ENCODE measurements at places on chromosomes 3 and 15.

DNA sequence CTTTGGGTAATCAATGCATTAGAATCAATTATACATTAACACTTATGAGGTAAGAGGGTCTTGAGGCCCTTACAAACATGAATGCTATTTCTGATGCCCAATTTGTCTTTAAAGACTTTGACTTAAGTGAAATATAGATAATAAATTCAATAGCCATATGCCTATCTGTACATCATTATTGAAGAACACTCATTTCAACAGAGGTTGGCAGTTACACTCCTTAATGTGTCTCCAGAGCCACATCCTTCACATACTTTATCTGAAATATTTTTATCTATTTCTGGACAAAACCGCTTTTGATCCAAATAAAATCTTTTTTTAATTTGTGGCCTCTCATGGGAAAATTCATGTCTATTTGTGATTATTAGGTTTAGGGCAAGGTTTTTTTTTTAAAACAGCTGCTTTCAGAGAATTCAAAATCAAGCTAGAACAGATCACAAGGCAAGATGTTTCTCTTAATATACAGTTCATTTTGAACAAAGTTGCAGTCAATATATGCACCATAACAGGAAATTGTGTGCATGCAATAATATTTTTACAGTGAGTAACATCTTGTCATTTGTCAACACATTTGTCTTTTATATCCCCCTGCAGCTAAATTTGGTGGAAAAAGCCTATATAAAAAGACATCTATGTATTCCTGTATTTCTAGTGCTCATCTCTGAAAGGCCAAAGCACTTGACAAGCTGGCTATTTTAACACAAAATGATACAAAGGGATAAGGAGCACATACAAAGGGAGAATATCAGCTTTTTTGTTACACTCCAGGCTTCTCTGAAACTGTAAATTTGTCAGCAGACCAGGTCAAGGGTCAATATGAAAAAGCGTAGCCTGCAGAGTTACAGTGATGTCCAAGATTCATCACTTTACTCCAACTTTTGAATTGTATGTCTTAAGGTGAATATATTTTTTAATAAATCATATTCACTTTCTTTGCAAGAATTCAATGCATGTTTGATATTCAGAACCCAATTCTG, 146.2 kb upstream of the DPH6 start:
- DNase-seq: no peak

GRCh38 chr15:70048198-70048565, 49.5 kb downstream of the TLE3 start:
- DNase-seq: no peak

- DNase-seq: no peak
Observed at GRCh38 chr3:111617406-111617805, 22.3 kb upstream of the ZBED2 start.

- DNase-seq: no peak
Observed at GRCh38 chr3:58666683-58667082, at the start of gene FAM3D. FAM3D (minus strand) TSS chr3:58666774; CDS start chr3:58655563, 11,211 bp downstream.

- no peak for DNase-seq
Observed at GRCh38 chr15:58490086-58490887, 58.5 kb downstream of the LIPC start.

DNA sequence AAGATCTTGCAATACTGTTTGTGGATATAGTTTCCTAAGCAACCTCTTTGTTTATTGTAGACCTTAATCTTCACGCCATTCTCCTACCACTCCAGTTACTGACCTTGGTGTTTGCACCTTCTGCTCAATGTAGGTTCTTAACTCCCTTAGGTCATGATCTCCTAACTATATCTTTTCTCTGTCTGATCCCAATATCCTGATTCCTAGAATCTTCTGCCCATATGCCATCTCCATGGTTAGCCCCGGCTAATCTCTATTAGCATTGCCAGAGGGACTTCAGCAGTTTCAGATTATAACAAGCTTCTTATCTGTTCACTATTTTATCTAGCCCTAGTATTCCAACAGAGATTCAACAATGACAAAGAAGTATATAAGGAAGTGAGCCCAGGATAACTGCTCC, 64.9 kb downstream of the IMPG2 start:
- no peak for DNase-seq

DNA sequence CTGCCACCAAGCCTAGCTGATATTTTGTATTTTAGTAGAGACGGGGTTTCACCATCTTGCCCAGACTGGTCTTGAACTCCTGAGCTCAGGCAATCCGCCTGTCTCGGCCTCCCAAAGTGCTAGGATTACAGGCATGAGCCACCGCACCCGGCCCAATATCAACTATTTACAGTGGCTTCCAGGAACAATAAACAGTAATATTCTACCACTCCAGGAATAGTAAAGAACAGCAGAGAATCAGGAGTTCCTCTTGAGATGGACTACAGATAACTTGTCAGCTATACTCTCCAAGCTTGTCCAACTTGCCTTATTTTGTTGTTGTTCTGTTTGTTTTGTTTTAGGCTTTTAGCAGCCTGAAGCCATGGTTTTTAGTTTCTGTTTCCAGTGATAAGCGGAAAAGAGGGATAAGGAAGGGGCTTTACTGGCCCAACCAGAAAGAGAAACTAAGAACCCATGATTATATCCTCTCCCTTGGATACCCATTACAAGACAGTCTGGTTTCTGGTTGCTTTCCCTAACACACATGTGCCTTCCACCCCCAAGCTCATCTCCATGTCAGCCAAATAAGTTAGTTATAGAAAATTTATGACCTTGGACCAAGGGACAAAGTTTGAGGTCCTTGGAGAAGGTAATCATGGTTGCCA, 36.7 kb downstream of the ARHGEF3 start:
- no peak for DNase-seq

- DNase-seq: no peak
Observed at GRCh38 chr15:63332367-63333124, 49.1 kb downstream of the CA12 start.

DNA sequence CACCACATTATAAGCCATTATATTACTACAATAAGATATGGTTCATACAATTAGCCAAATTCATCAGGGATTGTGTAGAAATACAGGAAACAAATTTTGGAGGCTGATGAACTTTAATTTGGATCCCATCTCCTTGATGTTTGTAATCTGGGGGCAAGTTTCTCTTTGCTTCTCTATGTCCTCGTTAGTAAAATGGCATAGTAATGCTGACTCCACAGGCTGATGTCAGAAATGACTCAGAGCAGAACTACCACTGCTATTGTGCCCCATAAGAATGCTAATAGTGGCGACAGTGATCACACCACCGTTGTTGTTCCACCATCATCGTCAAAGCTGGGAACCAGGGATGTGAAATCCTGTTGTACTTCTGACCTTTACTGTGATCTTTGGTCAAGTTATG, 722.3 kb upstream of the LMCD1 start:
- DNase-seq: no peak

- DNase-seq: no peak
Observed at GRCh38 chr3:184156522-184156955, 1.4 kb downstream of the DVL3 start.

GRCh38 chr3:42162462-42162861, 71.3 kb downstream of the TRAK1 start:
- no peak for DNase-seq

DNA sequence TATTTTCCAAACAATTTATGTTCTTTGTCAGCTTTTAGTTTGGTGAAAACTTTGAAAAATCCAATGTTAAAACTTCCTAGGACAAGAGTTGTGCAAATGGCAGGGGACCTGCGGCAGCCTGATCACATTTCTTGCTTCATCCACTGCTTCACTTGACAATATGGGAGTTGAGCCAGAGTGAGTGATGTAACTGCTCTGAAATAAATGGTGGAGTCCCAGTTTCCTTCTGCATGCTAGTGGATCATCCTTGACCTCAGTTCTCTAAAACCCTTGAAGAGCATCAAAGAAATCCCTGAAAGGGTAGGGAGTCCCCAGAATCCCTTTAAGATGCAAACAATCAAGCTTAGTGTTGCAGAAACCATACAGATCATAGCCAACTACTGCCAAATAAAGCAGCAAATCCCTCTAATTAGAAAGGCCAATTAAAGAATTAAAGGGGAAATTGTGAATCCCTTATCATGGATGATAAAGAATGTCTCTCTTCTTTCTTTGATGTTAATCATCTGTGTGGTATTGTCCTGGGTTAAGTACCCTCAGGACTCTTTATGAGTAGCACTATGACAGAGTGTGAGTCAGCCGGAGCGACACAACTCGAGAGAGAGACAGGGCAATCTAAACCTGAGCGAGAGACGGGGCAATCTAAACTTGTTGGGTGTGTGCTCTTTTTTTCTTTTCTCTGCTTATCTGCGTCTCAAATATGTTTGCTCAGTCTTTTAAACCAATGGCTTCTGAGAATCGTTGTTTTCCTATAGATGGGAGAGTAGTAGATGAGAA, 41.8 kb upstream of the GAP43 start:
- no peak for DNase-seq

DNA sequence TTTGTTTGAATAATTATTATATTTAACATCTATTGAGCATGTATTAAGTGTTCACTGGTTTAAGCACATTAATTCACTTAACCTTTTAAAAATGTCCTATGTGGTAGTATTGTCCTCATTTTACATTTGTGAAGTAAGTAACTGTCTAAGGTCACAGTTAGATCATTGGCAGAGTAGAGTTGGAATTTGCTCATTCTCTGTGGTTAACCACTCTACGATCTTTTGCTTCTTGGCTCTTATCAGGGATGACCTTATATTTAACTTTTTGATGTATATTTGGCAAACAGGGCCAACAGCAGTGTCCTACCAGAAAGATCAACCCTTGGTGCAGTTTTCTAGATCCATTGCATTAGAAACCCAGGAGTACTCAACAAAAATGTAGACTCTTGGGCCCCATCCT, 34.0 kb downstream of the PXK start:
- no peak for DNase-seq

GRCh38 chr3:119514637-119515036, 16.3 kb downstream of the TIMMDC1 start:
- DNase-seq: no peak

GRCh38 chr3:156479604-156480003, 75.3 kb downstream of the SSR3 start:
- no peak for DNase-seq

- DNase-seq: no peak
Observed at GRCh38 chr15:67109141-67110034, 44.0 kb downstream of the SMAD3 start.

DNA sequence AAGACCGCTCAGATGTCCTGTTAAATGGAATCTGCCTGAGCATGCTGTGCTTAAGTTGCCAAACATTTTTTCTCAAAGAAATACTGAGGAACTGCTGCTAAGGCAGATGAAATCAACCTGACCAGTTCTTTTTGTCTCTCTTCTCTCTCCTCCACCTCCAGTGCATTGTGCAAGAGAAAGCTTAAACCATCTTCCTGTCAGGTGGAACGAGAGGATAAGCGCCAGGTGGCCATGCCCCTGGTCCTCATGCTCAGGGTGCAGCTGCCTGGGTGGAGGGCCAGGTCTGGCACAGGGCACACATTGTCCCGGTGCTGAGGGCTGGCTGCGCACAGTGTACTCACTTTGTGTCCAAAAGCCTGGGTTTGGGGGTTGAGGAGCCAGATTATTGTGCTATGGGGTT, 176.2 kb upstream of the TP63 start:
- no peak for DNase-seq

DNA sequence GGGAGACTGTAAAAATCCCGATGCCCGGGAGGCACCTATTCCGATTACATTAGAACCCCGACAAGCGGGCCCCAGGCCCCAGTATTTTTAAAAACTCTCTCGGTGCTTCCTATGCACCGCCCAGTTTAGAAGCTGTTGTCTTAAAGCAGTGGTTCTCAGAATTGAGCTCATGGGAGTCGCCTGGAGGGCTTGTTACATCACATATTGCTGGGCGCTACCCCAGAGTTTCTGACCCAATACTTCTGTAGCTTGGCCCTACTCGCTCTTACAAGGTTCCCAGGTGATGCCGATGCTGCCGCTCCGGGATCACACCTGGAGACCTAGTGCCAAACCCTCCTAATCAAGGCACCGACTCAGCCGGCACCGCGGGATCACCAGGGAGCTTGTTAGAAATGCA, 35.2 kb downstream of the CPN2 start:
- no peak for DNase-seq

GRCh38 chr3:14946236-14946635, 1.1 kb upstream of the NR2C2 start:
- DNase-seq: no peak

DNA sequence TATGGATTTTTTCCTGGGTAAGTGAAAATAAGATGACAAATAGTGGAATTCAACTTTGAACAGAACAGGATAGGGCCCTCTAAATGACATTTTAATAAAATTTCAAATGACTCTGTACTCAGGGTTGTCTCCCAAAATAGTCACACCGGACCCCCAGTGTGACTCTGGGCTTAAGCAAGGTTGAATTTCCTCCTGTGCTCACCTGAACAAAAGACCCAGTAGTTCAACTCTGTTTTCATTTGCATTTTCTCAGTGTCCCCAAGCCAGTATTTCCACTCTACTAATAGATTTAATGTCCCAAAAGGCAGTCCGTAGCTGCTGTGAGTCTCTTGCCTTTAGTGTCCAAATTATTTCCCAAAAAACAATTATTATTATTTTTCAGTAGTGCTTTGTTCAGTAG, 296.6 kb downstream of the PLOD2 start:
- DNase-seq: no peak

- DNase-seq: no peak
Observed at GRCh38 chr3:45313743-45314403, 74.5 kb upstream of the LARS2 start.

DNA sequence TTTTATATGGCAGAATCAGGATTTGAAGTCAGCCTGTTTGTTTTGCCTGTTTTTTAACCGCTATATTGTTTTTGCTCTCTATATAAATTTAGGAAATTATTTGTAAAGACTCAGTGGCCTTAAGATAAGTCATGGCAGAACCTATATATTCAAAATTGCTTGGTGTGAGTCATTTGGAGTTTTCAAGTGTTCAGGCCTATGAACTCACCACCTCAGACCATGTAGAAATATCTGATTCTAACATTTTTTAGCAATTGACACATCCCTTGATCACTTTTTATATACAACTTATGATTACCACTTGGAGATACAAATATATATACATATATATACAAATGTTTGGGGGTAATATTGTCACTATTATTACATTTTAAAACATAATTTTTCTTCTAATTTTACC, 95.7 kb downstream of the VGLL3 start:
- no peak for DNase-seq

GRCh38 chr15:40339621-40339945, 1.2 kb downstream of the CCDC9B start:
- DNase-seq: no peak

- DNase-seq: no peak
Observed at GRCh38 chr15:42728560-42728959, 8.4 kb downstream of the CDAN1 start.

Data from T-helper 9 cell (primary cell).